Activated CD8-positive, alpha-beta memory T cell treated with anti-CD3 and anti-CD28 coated beads for 24 hours (primary cell): ENCODE measurements at places on chromosomes 4 and X.

DNA sequence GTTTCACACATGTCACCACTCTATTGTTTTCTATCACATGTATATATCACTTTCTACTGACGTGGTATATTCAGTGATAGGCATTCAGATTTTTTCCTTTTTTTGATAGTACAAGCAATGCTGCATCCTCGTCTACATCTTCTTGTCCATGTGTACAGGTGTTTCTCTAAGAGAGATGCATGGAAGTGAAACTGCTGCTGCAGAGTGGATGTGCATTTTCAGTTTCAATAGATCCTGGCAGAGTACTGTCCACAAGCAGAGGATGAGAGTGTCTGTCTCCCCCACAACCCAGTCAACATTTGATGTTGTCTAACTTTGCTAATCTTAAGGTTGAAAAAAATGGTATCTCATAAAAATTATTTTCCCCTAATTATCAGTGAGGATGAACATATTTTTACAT lies 194.0 kb upstream of the CASK start:
- DNase-seq, result no peak

GRCh38 chr4:105059337-105059736 lies 87.3 kb upstream of the TET2 start:
- no peak for DNase-seq

DNA sequence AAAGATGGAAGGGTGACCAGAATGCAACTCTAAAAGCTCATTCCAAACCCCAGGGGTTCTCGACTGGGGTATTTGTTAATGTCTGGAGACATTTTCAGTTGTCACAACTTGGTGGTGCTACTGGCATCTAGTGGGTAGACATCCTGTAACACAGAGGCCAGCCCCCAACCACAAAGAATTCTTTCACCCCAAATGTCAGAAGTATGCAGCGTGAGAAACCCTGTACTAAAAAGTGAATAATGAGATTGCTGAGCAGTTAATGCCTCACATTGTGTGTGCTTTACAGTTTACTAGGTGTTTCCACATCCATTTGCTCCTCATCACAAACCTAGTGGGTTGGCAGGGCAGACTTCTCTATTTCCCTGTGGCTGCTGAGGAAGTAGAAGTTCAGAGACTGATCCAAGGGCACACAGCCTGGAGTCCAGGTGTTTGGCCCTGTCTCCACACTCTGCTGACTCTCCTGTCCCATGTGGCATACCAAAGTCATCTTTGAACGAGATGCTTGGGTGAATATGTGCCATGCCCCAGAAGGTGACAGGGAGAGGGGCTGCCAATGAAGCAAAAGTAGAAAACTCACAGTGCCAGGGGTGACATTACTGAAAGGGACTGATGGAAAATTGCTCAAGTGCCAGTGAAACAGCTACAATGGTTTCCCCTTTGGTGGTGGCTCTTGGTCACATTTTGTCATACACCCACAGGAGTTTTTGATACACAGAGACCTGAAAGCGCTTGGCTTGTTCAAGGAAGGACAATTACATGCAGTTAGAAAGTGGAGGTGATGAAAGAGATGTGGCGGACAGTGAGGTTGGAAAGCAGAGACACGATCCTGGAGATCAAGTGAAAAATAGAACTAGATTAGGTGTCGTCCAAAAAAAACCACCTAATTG lies 10.1 kb upstream of the TMEM154 start:
- no peak for DNase-seq

DNA sequence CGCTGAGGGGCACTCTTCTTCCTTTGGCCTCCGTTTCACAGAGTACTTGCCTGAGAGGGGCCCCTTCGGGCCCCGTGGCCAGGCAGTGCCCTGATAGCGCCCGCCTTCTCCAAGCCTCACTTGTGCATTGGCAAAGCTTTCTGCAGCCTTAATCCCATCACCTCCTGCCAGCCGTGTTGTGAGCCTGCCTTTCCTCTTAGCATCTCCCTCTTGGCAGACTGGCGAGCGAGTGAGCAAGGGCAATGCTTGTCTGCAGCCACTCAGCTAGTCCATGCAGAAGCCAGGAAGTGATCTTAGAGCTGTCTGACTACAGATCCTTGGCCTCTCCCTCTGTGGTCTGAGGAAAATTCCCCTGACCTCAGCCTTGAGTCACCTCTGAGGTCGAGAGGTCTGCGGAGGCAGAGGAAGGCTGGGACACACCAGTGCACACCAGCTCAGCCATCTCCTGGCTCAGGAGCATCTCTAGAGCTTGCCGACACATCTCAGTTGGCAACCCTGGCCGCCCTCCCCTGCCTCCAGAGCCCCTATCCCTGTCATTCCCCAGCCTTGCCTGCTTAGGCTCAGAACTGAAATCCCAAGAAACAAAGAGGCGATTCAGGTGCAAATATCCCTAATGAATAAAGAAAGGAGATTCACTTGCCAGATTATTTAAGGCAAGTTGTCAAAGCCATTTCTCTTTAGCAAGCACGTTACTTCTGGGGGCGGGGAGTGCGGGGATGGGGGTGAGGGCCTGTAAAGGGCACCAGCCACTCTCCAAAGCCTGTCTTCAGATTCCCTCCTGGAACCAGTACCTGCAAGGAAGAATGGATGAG lies 143.5 kb upstream of the MAMLD1 start:
- DNase-seq, result no peak

DNA sequence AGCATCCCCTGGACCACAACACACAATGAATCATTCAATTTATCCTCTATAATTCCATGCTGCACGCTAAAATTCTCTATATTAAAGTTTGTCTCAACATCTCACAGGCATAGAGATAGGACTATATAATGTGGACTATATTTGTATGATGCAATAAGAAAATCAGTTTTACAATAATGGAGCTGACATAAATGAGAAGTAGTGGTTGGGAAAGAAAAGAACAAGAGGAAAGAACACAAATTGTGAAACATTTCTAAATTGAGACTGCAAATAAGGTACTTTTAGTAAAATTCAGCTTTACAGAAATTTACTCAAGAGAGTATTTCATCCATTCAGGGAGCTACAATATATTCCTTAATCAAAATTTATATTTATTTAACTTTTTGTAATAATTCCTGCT lies 120.4 kb downstream of the ARAP2 start:
- DNase-seq, result no peak

GRCh38 chr4:174616661-174617060 lies 94.4 kb upstream of the HPGD start:
- no peak for DNase-seq

DNA sequence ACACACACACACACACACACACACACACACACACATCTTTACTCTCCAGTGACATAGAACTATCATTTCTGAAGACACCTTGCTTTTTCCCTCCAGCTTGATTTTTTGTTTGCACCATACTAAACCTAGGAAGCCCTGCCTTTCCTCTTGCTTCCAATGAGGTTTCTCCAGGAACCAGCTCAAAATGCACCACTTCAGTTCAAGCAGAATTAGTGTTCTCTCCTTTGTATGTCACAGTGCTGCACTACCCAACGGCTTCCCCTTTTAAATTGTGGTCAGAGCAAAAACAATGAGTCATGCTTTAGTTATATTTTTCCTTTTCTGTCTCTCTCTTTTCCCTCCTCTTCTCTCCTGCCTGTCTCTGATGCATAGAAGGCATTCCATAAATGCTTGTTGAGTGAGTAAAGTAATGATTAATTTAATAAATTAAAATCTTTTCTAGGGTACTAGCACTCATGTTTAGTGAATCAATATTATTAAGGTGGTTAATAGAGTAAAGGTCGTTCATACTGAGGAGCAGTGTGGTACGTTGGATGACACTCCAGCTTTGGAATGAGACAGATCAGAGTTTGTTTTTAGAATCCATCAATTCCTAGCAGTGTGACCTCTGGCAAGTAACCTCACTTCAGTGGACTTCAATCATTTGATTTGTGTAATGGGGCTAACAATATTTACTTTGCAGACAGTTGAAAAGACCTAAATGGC lies 5.9 kb downstream of the RTL3 start:
- no peak for DNase-seq

GRCh38 chr4:123871341-123871740 lies 474.7 kb downstream of the SPRY1 start:
- no peak for DNase-seq

DNA sequence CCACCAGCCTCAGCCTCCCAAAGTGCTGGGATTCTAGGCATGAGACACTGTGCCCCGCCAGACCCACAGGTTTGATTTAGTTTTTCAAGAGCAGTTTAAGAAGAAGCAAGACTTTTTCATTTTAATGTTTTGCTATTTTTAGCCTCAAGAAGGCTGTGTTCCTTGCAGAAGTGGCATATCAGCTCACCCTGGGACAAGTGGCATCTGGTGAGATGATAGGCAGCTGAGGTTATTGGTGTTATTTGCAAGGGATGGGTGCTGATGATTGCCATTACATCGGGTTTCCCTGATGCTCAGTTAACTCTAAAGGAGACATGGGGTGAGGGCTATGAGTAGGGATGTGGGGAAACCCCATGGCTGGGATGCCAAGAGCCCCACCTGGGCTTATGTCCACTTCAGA lies 120.4 kb downstream of the MXRA5 start:
- no peak for DNase-seq

DNA sequence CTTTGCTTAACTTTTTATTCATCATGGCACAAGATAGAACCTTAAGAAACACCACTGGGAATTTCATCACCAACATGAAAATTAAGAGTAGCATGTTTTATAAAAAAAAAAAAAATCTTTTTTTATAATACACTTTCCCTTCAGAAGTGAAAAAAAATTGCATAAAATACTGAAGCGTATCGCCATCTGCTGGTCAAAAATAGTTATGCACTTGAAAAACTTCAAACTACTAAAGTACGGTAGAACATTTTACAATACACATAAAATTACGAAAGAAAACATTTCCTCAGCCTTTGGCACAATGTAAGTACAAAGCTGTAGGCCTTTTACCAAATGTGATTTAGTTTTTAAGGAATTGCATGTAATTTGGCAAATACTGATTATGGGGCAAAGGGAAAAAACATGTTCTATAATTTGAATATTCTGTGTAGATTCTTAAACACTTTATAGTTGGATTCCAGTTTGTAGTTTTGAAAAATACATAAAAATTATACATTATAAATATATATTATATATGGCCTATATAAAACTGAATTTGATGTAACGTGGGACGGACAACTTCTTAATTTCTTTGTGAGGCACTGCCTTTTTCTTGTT lies 26.5 kb downstream of the HCCS start:
- DNase-seq, result no peak

- no peak for DNase-seq
Observed at GRCh38 chrX:106742193-106742592, 15.7 kb downstream of the RNF128 start.

DNA sequence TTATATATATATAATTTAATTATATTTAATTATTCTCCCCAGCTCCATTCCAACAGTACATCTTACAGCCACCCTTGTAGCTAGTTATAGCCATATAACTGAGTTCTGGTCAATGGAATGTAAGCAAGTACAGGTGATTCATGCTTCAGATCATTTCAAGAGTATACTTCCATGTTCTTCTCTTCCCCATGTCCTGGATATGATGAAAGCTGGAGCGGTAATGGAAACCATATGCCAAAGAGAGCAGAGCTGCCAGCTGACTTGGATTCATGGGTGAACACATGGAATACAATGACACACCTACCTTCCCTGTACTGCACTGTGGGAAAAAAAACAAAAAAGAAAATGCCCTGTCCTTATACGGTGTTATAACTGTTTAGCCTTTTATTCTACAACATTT lies 17.5 kb upstream of the CORIN start:
- DNase-seq, result no peak
